ENCODE measurements at places on chromosomes 16 and 17.
A peak's percentile ranks its signal among the peaks of the same experiment; 100 is the strongest.

DNA sequence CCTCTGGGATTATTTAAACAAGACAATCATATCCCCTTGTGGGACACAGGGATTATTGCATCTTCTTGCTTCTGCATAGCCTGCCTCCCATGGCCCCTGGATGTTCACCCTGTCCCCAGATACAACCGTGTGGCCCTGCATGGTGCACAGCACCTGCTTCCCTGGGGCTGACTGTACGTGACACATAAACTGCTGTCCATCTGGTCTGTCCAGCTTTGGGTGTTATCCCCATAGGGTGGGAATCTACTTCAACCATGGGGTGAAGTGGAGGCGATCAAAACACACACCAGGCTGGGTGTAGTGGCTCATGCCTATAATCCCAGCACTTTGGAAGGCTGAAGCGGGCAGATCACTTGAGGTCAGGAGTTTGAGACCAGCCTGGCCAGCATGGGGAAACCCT lies 138.8 kb downstream of the XYLT1 start:
- no peak for DNase-seq

DNA sequence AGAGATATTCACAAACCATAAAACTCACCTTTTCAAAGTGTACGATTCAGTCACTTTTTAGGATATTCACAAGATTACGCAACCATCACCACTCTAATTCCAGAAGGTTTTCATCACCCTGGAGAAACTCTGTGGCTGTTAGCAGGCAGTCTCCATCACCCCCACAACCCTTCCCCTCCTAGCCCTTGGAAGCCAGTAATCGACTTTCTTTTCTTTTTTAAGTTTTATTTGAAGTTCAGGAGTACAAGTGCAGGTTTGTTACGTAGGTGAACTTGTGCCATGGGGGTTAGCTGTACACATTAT lies 363.5 kb downstream of the CPPED1 start:
- DNase-seq: no peak

- DNase-seq: no peak
Observed at GRCh38 chr17:45380046-45380765, 52.5 kb downstream of the ARHGAP27 start.

GRCh38 chr16:79792664-79793351 lies 192.3 kb upstream of the MAF start:
- no peak for DNase-seq

- DNase-seq: no peak
Observed at GRCh38 chr17:52357854-52358253, 199.3 kb upstream of the CA10 start.

DNA sequence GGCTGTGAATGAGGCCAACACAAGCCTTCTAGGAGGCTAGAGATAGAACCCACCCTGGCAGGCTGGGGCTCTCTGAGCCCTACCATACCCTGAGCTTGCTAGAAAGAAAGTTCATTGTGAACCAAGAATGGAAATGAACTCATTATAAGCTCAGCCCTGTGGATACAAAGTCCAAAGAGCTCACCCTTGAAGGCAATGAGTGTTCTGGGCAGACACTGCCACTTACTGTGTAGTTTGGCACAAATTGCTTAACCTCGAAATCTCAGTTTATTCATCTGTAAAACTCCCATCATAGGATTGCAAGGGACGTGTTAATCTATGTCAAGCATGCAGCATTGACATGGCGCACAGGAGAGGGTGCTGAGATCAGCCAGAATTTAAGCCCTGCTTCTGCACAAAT lies 5.5 kb downstream of the KDM8 start:
- no peak for DNase-seq

DNA sequence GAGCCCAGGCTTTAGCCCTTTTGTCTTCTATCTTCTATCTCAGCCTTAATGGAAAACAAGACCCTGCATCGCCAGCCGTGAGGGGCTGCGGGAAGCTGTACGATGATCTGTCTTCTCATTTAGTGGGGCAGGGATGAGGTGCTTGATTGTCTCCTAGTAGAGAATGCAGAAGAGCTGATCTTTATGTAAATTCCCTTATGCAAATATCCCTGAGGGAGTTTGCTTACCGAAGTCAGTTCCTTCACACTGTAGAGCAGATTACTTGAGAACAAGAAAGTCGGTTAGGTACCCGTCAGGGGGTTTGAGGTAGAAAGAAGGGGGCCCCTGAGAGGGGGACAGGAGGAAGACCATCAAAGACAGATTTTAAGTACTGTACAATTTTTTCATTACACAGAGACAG lies 66.2 kb downstream of the IRF8 start:
- no peak for DNase-seq

DNA sequence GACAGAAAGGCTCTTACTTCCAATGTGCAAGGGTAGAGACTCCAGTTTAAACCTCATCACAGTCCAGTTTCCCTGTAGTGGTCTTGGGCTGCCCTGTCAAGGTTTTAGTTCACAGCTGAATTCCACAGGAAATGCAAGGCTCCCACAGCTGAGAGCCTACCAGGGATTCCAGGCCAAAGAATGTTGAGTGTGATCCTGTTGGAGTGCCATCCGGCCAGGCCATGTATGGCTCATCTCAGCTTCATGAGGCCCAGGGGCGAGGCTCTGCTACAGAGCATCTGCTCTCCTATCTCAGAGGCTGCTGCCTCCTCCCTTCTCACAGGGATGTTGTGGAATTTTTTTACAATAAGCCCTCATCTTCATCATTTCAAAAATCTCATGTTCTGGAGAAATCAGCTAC lies 239.8 kb upstream of the CCL2 start:
- no peak for DNase-seq

DNA sequence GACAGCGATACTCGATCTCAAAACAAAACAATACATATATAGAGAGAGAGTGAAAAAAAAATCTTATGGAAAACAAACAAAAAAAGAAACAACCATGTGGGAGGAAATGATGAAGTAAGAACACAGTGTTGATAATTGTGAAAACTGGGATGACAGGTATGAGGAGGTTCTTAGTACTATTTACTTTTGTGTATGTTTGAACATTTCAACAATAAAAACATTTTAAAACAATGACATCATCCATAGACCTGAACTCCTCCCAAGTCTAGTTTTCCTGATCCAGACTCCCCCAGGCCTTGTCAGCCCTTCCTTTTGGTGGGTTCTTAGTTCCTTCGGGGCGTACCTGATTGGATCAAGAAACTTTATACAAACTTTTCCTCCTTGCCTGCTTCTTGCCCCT lies 51.7 kb downstream of the CCDC42 start:
- no peak for DNase-seq

DNA sequence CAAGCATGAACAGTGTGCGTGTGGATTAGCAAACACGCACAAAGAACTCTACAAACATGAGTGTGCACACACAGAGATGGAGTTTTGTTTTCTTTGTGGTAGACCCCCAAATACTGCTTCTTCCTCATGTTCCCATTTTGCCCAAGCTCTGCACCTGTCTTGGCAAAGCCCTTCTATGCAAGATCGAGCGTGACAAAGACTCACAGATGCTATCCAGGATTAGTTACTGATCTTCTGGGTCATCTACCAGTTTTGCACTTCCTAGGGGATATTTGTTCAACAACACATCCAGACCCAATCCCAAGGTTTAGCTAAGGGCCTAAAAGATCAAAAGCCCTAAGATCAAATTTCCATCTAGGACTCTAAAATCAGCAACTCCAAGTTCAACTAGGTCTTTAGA lies 16.0 kb downstream of the LRRC36 start:
- no peak for DNase-seq

DNA sequence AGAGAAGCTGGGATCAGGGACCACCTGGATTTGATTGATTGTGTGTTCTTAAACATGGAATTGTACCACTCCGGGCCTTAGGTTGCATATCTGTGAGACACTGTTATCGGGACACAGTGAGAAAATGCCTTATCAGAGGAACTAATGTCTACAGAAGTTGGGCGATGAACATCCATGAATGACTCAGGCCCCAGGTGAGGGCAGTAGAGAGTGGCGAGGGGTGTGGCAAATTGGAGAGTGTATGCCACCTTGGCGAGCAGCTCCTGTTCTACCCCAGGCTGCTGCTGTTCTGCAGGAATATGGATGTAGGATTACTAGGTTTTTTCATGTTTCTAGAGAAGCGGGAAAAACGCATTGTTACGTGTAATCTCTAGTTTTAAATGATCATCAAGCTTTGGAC lies 38.8 kb downstream of the CLEC16A start:
- no peak for DNase-seq

- no peak for DNase-seq
Observed at GRCh38 chr17:72476575-72476986, 355.8 kb downstream of the SOX9 start.

DNA sequence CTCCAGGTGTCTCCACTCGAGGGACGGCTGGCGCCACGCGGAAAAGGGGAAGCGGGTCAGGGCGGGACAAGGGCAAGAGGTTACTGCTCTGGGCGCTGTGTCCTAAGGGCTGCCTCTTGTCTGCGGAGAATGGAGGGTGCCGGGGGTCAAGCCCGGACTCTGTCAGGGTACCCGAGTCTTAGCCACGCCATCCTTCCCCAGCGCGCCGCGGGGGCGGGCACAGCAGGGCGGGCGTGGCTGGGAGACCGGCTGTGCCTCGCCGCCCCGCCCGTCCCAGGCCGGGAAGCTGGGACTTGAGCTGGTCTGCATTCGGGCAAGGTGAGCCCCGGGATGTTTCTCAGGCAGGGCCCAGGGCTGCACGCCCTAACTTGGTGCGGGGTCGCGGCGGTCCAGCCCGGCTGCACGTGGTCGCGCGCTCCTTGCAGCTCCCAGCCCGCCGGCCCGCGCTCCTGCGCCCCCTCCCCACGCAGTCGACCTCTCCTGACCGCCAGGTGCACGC lies 6.2 kb upstream of the ACTG1 start:
- DNase-seq: no peak

DNA sequence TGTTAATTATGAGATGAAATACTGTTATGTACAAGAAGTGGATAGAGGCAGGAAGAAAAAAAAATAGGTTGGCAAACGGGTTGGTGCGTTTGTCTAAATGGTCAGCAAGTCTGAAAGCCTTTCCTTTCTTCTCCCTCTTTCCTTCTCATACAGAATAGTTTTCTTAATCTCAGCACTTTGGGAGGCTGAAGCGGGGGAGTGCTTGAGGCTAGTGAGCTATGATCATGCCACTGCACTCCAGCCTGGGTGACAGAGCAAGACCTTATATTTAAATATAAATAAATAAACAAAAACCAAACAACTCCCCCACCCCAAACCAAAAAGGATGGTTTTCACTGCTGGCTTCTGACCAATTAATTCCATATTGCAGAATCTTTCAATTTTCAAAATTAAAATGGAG lies 74.7 kb upstream of the CORO6 start:
- no peak for DNase-seq

- DNase-seq: no peak
Observed at GRCh38 chr17:47989700-47990099, 18.8 kb downstream of the CDK5RAP3 start.

DNA sequence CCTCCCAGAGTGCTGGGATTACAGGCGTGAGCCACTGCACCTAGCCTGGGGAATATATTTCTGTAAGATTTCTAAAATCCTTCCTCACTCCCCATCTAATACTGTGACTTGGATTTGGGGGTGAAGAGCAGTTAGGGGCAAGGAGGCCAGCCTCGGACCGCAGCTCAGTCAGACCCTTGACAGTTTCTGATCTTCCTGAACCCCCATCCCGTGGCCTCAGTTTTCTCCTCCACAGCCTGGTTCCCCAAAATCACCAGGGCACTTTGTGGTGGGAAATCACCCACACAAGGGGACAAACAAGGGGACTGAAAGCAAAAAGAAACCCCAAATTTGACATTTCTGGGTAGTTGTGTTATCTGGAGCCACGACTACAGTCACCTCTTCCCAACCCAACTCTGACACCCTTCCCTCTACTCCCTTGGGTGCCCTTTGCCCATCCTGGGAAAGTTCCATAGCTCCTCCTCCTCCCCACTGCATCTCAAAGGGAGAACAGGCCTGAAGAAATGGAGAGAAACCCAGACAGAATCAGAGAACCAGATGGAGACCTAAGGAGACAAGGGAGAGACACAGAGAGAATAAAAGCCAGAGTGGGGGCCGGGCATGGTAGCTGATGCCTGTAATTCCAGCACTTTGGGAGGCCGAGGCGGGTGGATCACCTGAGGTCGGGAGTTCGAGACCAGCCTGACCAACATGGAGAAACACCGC lies 2.8 kb upstream of the STAT5A start:
- DNase-seq: no peak

GRCh38 chr16:73886426-73886825 lies 410.2 kb upstream of the PSMD7 start:
- no peak for DNase-seq

- no peak for DNase-seq
Observed at GRCh38 chr17:80539022-80539641, 5.5 kb upstream of the RPTOR start.

GRCh38 chr17:57622683-57623433 lies 122.2 kb downstream of the CCDC182 start:
- DNase-seq: no peak

GRCh38 chr17:4632581-4632920 lies 8.9 kb downstream of the ALOX15 start:
- DNase-seq: no peak

GRCh38 chr17:62572888-62573401 lies 54.5 kb upstream of the MRC2 start:
- DNase-seq: no peak

DNA sequence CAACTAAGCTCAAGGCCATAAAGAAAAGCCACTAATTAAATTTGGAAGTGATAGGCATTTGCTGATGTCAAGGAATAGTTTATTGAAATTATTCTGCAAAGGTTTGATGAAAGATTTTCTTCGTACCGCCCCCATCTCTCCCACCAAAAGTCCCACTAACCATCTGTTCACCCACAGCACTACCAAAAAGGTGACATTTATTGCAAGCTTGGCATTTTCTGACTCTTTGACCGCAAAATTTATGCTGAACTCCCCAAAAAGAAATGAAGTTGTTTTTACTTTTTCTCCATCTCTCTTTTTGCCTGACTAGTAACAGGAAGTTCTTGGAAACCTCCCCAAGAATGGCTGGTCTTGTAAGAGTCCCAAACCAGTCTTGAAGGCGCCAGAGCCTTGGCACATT lies 384.9 kb upstream of the SOX9 start:
- no peak for DNase-seq

GRCh38 chr16:80614908-80615671 lies 74.3 kb downstream of the DYNLRB2 start:
- peak; percentile 67 for DNase-seq

GRCh38 chr17:67107811-67108775 lies 63.7 kb downstream of the CACNG1 start:
- peak; percentile 59 for DNase-seq

- no peak for DNase-seq
Observed at GRCh38 chr17:51118330-51119195, 2.1 kb downstream of the SPAG9 start.
